ENCODE measurements at places on chromosomes 12 and 14. TPM values are rescaled to one million over a fixed set of nuclear protein-coding genes. Genes with fewer than 3 reads are reported as not detected.
A peak's percentile ranks its signal among the peaks of the same experiment; 100 is the strongest.

The CEBPE gene
- total RNA-seq = 1.5 TPM

The CPNE6 gene
- 0.20 TPM for total RNA-seq

The SMIM41 gene
- total RNA-seq = not detected

The IKZF4 gene
- total RNA-seq = 2.0 TPM

The SRRM4 gene
- 0.10 TPM for total RNA-seq

- no peak for DNase-seq
Observed at GRCh38 chr12:3704512-3705353, 48.2 kb downstream of the CRACR2A start.

DNA sequence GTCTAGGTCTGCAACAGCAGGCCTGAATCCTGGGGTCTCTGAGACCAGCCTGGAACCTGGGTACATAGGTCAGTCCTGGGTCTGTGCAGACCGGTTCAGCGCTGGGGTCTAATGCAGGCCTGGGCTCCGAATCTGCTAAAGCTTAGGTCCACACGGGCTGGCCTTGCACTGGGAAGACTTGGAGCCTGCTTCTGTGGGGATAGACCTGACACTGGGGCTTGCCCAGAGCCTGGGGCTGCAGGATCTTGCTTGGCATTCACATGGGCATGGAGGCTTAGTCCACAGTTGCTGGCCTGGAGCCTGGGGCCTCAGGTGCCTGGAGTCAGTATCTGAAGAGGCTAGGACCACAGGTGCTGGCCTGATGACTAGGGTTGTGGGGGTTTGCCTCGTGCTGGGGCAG is 369.8 kb upstream of the SEL1L start:
- DNase-seq = no peak

GRCh38 chr14:68862954-68863594 is 70.2 kb upstream of the ZFP36L1 start:
- DNase-seq = peak; percentile 62

Data from skin of body (tissue), 3 donors.